ENCODE measurements at places on chromosomes 12 and 14.

DNA sequence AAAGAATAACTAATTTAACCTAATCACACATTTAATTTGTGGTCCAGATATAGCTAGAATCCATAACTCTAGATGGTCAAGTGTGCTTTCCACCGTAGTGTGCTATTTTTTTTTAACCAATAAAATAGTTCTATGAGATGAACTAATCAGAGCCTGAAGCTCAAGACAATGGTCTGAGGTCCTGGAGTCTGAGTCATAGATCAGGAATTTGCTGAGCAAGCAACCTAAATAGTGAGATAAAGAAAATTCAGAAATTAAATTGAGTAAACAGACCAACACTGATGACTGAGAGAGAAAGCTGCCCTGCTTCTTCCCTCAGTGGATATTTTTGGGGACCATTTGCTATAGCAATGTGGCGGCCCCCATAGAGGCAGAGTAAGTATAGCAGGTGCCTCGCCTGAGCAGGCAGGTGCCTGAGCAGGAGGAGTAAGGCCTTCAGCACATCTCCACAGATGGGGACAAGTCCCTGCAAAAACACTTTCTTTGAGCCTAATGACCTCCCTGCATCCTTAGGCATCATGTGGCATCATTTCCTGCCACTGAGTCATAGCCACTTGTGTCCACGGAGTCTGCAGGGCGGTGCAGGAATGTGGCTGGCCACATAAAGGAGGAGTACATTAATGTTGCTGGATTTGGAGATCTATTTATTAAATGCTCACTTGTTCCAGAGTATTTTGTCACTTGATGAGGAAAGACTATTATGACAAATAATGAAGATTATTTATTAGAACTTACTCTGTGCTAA lies 13.9 kb upstream of the CLEC4E start:
- DNase-seq: no peak

- DNase-seq: no peak
These were observed 1.4 kb downstream of the MDM2 start for GRCh38 chr12:68809190-68810026.

GRCh38 chr14:101199028-101199770 lies 295.7 kb upstream of the RTL1 start:
- no peak for DNase-seq

DNA sequence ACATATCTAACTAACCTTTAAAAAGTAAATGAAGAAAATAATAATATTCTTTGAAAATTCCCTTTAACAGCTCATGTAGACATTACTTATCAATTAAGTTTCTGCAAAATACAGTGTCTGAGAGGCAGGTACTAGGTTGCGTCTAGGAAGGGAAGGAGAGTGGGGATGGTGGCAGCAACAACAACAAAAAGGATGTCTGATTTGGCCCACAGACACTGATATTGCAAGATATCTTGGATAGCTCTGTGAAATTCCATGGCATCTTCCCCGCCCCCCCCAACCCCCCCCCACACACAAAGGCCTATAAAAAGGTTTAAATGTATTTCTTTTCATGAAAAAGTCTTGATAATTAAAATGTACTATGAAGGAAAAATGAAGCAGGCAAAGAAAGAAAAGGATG lies 41.6 kb upstream of the AP4S1 start:
- no peak for DNase-seq

DNA sequence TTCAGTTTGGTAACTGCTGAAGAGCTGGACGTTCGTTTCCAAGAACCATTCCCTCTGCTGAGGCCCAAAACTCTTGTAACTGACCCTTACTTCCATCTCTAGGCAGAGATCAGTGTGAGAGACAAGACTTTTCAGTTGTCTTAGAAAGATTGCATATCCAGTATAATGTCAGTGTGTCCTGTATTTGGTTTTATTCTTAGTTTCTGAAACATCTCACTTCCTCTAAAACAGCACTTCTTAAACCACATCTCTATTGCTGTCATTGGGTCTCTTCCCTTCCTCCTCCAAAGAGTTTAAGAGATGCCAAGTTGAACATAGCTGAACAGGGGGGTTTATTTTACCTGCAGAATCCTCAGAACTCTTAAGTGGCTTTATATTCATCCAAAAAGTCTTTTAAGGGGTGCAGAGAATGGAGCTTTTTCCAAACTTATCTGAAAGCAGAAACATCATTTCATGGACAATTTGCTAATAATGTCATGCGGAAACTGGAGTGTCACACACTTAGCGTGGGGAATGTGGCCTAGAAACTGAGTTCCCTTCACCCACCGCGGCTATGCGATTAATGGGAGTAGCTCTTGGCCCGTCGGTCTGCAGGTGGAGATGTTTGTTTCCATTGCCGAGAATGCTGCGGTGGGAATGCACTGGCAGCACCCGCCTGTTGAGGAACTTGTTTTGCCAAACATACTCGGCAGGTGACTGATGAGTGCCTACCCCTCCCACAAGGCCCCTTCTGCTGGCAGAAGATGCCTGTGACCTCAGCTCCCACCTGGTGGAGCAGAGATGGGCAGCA lies 148.2 kb downstream of the ADGRD1 start:
- peak; percentile 92 for DNase-seq

DNA sequence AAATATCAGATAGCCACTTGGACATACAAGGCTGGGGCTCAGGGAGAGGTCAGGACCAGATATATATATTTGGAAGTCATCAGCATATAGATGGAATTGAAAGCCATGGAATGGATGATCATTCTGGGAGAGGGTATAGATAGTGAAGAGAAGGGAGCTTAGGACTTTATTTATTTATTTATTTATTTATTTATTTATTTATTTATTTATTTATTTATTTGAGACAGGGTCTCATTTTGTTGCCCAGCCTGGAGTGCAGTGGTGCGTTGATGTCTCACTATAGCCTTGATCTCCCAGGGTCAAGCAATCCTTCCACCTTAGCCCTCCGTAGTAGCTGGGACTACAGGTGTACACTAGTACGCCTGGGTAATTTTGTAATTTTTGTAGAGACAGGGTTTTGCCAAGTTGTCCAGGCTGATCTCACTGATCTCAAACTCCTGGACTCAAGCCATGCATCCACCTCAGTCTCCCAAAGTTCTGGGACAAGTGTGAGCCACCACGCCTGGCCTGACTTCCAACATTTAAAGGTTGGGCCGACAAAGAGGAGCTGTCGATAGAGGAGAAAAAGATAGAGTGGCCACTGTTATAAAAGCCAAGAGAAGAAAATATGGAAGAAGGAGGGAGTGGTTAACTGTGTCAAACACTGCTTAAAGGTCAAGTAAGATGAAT lies 8.7 kb upstream of the INHBE start:
- DNase-seq: no peak

GRCh38 chr12:71220260-71220659 lies 62.5 kb upstream of the TSPAN8 start:
- DNase-seq: no peak

- DNase-seq: no peak
These were observed 186.7 kb upstream of the SLC38A2 start for GRCh38 chr12:46559311-46559710.

DNA sequence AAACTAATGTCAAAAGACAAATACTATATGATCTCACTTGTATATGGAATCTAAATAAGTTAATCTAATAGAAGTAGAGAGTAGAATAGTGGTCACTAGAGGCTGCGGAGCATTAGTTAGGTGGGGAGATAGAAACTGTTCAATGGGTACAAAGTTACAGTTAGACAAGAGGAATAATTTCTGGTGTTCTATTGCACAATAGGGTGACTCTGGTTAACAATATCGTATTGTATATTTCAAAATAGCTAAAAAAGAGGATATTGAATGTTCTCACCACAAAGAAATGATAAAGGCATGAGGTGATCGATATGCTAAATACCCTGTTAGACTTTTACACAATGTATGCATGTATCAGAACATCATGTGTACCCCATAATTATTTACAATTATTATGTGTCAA lies 42.9 kb downstream of the IGF1 start:
- peak; percentile 48 for DNase-seq

DNA sequence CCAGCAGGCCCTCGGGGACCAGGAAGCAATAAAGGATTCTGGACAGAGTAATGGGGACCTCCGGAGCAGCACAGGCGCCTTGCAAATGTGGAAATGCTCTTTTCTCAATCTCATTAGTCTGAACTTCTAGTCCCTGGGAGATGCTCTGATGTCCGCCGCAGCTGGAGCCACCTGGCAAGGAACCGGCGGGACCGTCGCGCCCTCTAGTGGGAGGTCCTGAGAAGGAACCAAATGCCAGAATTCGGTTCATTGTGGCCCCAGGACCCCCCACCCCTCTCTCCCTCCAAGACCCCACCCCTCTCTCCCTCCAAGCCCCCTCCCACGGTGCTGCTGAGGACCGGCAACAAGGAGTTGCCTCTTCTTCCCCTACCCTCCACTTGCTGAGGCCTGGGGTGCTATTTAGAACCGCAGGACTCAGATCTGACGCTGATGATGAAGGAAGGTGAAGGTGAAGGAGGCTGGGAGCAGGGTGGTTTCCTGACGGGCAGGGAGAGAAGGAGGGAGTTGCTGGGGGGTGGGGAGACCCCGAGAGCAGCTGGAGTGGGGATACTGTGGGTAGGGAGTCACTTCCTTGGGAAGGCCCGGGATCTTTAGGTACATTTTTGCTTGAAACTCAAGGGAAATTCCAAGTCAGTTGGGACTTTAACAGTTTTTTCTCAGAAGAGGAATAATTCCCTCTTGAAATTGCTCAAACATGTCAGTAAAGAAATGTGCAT lies 42.5 kb downstream of the SMIM41 start:
- peak; percentile 68 for DNase-seq

DNA sequence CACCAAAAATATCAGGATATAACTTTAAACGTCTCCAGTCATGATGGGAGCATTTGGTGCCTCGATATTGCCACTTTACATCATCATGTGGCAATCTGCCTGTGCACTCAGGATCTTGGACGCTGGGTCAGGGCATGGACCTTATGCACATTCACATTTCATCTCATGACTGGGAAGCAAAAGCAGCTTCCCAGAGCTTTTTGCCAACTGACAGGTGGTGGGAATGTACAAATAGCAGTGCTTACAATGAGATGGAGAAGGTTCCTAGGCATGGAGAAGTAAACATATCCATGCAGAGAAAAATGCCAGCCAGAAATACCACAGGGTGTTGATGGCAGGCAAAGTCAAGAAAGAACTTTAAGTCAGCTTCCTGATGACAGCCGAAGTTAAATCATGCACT lies 30.3 kb downstream of the EFCAB11 start:
- no peak for DNase-seq

GRCh38 chr14:74127634-74128033 lies 42.9 kb downstream of the LIN52 start:
- no peak for DNase-seq

DNA sequence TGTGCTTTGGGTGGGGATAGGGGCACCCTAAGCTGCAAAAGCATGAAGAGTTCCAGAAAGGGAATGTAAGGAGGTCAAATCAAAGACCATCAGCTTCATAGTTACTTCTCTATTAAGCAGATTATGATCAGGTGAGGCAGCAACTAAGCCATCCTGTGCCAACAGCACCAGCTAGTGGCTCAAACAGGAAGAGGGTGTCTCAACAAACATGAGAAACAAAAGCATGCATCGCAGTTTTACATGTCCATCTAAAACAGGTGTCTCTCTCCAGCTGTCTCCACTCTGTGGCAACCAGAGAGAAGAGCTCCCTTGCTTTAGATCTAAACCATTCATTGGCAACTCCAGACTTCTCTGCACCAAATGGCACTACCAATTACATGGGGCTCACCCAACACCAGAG lies 52.9 kb downstream of the ACTN1 start:
- no peak for DNase-seq

DNA sequence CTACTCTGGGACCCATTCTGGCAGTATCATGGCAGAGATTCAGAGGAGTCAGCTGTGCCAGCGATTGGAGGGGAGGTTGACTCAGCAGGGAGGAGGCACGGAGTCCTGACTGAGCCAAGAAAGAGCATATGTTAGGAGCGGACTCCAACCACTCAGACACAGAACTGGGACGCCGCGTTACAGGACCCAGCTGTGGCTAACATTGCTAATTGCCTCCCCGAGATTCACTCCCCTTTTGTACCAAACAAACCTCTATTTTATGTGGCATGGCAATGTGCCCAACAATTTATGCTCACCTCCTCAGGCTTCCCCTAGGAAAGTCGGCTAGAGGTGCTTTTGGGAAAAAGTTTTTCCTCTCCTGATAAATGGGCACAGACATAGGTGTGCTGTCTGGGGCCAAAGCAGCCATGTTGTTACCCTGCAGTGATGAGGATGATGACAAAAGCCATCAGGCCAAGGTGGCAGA lies 15.2 kb upstream of the CLIP1 start:
- DNase-seq: no peak

DNA sequence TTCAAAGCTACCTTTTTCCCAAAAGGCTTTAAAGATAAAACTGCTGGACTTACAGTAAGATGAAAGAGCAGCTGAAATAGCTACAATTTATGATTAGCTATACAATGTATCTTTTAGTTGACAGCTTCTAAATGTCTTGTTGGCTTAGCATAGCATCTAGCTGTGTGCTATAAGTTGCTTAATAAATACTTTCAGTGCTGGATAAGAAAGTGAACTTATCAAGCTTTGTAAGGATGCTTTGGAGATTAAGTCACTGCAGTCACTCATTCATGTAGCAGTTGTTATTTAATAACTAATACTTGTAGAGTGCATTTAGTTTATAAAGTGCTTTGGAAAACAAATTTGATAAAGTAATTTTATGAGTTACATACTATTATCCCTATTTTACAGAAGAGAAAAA lies 14.6 kb downstream of the CFAP54 start:
- no peak for DNase-seq

DNA sequence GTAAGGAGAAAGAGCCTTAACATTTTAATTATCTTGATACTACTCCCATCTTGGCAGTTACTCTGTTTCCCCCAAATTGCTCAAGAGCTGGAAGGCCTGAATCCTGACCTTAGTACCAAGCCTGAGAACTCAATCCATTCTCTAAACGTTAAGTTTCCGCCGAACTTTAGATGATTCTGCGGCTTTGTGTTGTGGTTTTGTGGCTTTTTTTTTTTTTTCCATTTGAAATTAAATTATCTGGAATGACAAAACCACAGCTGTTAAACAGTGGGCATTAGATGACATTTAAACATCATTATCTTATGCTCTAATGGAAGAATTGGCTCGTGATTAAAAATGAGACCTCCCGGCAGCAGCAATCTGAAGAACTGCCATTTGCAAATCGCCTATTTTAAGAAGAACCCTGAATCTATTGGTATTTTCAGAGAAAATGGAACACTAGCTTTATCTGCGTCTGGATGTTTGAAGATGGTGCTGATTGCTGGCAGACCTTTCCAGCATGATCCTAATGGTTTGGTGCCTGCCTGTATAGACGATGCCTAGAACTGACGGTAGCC lies 38.4 kb downstream of the TMEM132C start:
- no peak for DNase-seq

- DNase-seq: no peak
These were observed 292.4 kb upstream of the TBX3 start for GRCh38 chr12:114976372-114976771.

GRCh38 chr12:119589634-119590033 lies 3.9 kb upstream of the TMEM233 start:
- no peak for DNase-seq

Measured in MV-4-11 (cell line).